Fibroblast of skin of left biceps (primary cell): ENCODE measurements at places on chromosomes 4 and X.

GRCh38 chr4:24195991-24196736 lies 306.3 kb upstream of the PPARGC1A start:
- DNase-seq, result no peak

GRCh38 chr4:1358421-1359143 lies 11.6 kb downstream of the UVSSA start:
- DNase-seq, result no peak

DNA sequence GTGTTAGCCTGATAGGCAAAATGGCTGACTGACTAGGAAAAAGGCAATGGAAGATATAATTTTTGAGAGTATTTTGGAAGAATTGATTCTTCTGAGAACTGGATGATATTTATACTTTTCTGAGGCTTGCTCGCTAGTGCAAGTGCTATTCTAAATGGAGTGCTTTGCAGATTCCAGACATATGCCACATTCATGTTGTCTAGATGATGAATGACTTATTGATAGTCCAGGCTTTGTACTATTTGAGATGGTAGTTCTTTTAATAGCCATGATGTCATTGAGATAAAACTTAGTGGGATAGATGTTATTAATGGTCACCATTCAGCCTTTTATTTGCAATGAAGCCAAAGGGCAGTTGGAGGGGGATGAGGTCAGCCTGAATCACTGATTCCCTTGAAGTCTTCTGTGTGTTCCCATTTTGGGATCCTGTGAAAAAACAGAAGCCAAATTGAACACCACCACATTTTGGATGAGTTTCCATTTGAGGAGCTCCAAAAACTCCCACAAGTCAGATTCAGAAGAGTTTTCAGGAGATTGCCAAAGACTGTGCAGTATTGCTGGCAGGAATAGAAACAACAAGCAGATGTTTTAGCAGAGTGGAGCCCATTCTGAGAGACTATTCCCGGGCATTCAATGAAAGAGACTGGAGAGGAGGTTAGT lies 184.1 kb downstream of the IL1RAPL2 start:
- no peak for DNase-seq

DNA sequence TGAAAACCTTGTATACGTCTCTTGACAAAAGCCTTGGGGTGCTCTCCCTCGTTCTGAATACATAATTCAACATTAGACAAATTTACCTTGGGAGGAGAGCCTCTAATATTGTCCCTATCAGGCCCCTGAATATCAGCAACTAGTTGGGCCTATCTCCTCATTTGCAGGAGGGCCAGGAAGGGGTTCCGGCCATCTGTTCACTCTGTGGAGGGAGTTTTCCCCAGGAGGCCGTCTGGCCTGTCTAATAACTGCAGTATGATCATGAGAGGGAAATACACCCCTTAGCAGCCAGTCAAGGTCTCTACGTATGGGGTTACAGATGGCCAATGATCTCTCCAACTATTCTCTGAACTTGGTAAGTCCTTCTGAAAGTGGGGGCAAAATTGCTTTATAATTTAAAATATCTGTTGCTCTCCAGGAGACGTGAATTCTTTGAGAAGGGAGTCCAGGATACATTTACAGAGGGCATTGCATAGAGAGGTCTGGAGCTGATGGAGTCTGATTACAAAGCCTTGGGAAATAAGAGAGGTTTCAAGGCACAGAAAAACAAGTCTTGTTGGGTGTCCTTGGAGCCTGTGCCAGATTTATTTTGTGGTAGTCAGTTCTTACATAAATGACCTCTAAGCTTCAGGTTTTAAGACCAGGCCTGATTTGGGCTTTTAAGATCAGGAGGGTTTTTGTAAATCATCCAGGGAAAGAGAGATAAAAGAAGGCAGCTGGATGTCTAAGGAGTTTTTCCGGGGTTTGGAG lies 48.2 kb upstream of the UXT start:
- DNase-seq, result no peak

- no peak for DNase-seq
Measured at GRCh38 chrX:154430479-154430878, 2.0 kb downstream of the ATP6AP1 start.

GRCh38 chrX:335758-336155 lies 17.2 kb upstream of the GTPBP6 start:
- DNase-seq, result no peak
